Activated CD4-positive, alpha-beta T cell treated with anti-CD3 and anti-CD28 coated beads, Interleukin-2, Interleukin-6, amounts not matched to agents 100 ng/mL and 50 ng/mL, durations not matched to agents 16 hours and 8 hours (primary cell): ENCODE measurements at places on chromosomes 2 and 18.

DNA sequence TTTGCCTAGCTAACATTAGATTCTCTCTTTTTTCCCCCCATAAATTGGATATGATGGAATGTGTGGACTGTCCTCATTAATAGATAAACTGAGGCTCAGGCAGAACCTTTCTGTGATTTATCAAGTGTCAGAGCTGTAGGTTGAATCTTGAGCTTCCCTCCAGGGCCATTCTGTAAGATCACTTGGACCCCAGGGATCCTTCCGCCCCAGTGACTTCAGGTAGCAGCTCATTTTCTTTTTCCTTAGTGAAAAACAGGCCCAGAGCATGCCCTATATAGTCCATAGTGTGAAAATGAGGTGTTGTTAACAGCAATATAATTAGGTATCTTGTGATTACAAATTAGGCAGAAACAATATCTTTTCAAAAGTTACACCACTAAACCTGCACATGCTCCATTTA, 269.7 kb downstream of the ZNF385B start:
- DNase-seq, result no peak

DNA sequence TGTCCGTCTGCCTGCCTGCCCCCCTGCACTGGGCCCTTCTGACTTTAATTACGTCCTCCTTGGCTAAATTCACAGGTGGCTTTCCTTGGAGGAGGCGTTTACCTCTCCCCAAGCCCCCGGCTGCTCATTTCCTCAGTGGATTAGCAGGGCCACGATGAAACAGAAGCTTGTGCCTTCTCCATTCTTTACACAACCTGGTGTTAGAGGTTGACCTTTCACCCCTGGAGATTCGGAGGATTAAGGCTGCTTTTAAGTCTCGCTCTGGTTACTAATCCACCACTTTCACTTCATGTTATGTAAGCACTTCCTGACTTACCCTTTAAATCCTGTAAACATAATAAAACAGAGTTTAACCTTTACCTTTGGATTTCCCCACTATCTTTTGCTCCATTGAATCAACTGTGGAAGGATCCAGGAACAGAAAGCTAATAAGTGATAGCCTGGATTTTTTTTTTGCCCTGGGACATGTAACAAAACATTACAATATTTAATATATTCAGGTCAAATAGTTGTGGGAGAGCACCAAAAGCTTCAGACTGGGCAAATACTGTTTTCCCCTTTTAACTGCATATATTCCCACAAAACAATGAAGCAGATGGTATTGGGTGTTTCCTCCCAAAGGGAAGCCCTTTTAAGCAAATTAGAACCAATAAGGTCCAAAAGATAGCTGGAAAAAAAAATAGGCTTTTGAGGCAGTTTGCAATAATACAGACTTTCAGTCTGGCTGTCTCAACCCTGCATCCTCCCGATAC, 370.2 kb downstream of the EN1 start:
- DNase-seq, result no peak

GRCh38 chr2:191066197-191066918, 52.4 kb upstream of the STAT1 start:
- DNase-seq, result peak; percentile 35

DNA sequence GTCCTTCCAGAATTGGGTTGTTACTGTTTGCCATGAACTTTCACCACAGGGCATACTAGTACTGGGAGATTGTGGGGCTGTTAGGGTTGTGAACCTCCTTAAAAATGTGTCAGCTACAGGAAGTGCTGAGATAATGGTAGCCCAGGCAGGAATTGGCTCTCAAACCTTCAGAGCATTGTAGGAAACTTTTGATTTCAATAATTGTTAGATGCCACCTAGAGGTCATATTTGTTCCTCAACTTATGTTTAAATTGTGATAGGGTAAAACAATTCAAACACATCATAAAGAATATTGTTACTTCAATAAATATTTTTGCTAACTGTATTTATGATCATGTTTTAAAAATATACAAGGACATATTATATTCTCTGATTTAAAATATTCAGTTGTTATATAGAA, 594.6 kb downstream of the ADCYAP1 start:
- DNase-seq, result no peak

- no peak for DNase-seq
These were observed 116.4 kb downstream of the NDUFA10 start for GRCh38 chr2:239908744-239909143.

DNA sequence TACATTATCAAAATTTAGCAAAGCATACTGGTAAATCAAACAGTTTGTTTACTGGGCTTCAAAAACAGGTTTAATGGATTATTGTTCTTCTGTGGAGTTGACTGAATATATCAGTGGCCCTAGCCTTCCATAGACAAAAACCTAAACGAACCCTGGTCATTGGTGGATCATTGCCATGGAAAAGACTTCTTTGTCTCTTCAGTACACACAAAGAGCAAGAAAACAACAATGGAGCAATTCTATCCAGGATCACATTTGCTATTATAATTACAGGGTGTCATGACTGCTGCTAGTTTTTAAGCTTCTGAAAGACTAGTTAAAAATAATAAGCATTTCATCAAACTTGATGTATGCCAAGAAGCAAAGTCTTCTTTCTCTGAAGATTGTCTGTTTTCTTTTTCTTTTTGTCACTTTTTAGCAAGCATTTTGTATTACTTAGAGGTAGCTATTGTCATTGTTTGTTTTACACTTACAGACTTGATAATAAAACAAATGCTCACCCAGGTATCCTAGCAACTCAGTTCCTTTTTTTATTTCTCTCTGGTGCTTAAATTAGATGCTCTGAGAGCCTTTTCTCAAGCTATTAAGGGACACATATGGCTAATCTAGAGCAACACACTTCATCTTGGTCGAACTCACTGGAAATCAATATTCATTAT, 1228.7 kb upstream of the DDX18 start:
- no peak for DNase-seq

DNA sequence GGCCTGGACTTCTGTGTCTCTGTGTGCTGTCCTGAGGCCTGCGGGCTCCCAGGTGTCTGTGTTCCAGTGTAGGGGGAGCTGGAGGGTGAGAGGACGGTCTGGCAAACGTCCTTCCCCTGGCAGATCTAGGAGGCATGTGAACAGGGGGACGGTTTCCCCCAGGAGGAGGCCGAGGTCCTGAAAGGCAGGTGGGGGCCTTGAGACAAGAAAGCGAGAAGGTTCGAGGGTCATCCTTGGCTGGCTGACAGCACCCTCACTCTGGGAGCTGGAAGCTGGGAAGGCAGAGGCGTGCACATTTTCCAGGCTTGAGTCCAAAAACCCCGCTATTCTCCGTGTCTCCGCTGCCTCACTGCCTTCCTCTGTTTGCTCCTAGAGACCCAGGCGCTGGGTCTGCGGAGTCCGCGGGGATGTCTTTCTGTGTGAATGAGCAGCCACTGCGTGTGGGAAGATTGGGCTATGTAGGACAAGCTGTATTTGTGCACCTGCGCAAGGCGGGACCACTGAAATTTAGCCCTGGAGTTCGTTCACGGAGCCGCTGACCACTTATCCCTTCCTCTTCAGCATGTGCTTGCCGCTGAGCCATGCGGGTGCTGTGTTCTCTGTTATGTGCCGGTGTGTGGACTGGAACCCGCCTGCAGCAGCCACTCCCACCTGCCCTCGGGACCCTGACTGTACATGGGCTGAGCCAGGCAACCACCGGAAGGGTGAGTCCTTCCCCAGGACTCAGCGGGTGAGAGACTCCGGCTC, 43.7 kb downstream of the TWIST2 start:
- no peak for DNase-seq

DNA sequence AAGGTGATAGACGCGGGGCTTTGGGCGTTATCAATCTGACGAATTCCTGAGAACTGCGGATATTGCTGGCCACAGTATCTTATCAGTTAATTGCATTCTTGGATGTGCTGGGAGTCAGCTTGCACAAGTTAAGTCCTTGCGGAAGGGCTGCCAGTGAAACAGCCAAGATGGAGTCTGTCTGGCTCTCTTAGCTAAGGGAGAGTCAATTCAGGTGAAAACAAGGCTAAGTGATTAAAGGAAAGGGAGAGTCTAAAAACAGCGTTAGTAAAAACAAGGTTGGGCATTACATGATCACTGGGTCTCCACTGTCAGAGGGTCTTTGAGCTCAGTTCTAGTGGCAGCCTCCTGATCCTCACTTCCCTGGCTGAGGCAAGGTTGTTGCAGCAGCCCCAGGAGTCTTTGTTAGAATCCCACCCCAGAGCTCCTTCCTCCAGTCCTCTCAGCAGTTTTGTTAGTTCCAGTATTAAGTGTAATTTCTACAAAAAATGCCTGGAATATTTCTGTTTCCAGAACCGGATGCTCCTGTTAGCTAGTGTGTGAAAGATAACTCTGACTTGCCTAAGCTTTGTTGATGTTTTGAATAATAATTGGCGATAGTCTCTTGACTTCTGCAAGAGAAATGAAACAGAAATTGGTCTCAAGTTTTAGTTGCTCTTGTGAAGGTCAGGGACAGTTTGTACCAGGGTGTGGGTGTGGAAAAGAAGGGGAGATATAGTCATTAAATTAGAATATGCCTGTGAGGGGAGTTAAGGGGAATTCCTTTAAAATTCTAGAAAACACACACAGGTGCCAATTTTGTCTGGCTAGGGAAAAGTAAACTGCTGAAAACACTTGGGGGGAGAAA, 10.6 kb downstream of the CFLAR start:
- peak; percentile 56 for DNase-seq

- no peak for DNase-seq
These were observed 410.6 kb downstream of the ZNF521 start for GRCh38 chr18:24941174-24941951.

- no peak for DNase-seq
These were observed 1127.1 kb downstream of the DPP10 start for GRCh38 chr2:115569547-115569946.

DNA sequence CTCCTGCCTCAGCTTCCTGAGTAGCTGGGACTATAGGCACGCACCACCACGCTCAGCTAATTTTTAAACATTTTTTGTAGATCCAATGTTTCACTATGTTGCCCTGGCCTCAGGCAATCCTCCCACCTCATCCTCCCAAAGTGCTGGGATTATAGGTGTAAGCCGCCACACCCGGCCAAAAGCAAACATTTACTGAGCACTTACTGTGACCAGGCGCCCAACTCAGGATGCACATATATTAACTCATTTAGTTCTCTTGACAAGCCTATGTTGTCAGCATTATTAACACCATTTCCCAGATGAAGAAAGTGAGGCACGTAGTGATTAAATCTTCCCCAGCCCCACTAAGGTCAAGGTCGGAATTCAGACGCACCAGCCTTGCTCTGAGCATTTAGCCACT, 41.1 kb downstream of the TMEM37 start:
- DNase-seq, result no peak

- DNase-seq, result no peak
These were observed 148.0 kb downstream of the HDAC4 start for GRCh38 chr2:239252801-239253200.

DNA sequence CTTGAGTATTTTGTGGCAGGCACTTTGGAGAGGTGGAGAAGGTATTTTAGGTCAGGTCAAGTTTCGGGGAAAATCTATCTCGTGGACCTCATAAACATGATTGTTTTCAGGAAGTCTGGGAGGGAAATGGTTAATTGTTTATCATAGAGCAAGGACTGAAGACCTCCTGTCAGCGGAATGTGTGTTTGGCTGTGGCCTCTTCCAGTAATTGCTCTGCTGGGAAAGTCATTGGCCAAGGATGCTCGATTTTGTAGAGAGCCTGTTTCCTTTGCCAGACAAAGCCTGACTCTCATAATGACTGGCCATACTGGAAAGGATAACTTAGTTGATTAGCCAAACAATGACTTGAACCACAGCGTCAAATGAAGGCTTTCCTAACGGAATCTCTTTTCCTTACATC, 30.0 kb downstream of the IL1R2 start:
- DNase-seq, result no peak

GRCh38 chr2:105791229-105791628, 46.5 kb downstream of the NCK2 start:
- DNase-seq, result no peak

DNA sequence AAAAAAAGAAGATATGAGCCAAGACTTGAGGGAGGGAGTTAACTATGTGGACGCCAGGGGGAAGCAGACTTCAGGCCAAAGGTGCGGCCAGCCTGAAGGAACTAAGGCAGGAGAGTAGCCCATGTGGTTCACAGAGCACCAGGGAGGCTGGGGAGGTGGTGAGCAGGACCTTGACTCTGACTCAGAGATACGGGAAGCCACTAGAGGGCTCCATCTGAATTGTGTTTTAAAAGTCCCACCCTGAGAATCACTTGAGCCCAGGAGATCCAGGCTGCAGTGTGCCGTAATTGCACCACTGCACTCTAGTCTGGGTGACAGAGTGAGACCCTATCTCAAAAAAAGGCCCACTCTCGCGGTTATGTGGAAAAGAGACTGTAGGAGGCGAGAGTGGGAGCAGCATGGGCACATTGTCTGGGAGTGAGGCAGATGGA, 12.3 kb downstream of the CEP192 start:
- DNase-seq, result peak; percentile 49

GRCh38 chr2:175834477-175834876, 167.6 kb downstream of the LNPK start:
- no peak for DNase-seq

DNA sequence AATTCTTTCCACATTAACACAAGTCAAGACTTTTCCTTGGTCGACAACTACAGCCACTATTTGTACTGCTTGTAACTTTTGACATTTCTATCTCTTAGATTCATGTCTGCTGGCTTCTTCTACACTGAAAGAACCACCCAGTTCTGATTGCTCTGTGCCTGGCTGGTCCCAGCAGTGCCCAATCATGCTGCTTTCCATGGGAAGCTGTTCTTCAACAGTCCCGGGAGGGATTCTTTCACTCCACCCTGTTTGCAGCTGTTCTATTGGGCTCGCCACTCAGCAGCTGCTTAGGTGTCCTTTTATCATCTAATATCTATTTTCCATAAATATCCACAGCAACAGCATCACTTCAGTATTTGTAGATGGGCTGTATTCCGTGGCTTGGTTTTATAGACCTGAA, 471.1 kb upstream of the SMIM21 start:
- no peak for DNase-seq

GRCh38 chr2:26185304-26185928, 12.5 kb downstream of the GAREM2 start:
- no peak for DNase-seq

- no peak for DNase-seq
These were observed 84.2 kb upstream of the MAPK4 start for GRCh38 chr18:50475538-50476193.

GRCh38 chr2:73111073-73112025, 1.4 kb downstream of the RAB11FIP5 start:
- peak; percentile 17 for DNase-seq

DNA sequence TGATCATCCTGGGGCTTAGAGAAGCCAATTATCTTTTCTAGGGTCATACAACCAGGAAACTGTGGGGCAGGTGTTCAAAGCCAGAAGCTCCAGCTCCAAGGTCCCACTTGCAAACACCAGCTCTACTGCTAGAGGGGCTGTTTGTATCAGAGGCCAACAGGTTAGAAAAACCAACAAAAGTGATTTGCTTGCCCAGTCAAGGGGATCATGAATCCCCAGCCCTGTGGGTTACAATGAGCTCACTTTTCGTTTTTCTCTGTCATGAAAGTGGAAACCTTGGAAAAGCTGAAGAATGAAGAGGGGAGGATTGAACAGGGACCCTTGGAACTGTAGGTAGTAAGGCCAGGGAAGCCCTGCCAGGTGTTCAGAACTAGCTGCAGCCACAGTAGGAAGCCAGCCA, 119.2 kb downstream of the SPP2 start:
- no peak for DNase-seq
